ELR (cell line): ENCODE measurements at places on chromosomes 3 and 15.

DNA sequence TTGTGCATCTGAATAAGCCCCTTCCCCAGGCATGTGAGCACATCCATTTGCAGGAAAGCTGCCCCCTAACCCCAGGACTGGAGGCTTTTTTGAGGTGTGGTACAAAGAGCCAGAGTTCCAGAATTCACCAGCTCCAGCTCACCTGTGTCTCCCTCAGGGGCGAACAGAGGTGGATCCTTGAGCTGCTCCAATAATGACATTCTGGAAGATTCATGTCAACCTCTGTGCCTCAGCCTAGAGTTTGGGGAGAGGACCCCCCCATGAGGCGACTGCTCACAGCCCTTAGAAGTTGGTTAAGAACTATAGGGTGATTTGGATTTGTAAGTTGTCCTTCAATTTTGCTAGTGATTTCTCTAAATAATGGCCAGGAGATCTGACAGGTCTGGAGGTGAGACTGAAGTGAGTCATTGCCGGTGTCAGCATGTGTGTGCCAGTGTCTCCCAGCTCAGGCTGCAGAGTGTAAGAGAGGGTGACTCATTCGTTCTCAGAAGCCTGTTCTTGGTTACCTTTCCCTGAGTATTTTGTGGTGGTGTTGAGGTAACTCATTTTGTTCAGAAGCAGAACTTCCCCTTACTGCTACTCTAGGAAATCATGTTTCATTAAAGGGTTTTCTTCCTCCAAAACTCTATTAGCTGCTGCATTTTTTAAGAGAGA is 136.9 kb upstream of the TOPAZ1 start:
- peak; percentile 86 for DNase-seq

GRCh38 chr15:73078722-73079121 is 26.5 kb downstream of the NEO1 start:
- DNase-seq, result peak; percentile 80

DNA sequence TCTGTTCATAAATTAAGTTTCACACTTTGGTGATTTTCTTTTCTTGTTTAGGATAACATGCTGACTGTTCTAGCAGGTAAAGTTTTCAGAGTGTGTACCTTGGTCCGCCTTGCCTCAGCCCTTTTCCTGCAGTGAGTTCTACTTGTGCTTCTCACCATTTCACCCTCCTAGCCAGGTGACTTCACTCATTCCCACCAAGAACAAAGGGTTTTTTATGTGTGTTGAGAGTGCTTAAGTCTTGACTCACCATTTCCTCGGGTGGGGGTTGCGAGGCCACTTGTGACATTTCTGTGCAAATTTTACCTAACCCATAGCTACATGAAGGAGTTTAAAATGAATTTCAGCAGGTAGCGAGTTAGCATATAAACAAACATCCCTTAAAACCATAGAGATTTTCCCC is 81.4 kb downstream of the C3orf38 start:
- peak; percentile 6 for DNase-seq

DNA sequence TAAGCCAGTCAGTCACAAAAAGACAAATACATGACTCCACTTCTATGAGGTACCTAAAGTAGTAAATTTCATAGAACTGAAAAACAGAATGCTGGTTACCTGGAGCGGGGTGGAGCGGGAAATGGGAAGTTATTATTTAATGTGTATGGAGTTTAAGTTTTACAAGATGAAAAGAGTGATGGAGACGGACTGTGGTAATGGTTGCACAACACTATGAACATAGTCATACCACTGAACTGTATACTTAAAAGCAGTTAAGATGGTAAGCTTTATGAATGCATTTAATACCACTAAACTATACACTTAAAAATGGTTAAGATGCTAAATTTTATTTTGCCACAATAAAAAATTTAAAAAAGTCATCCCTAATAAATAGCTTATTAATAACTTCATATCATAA is 23.2 kb downstream of the SFMBT1 start:
- DNase-seq, result peak; percentile 14

GRCh38 chr3:172221547-172221946 is 182.2 kb downstream of the FNDC3B start:
- peak; percentile 89 for DNase-seq

- DNase-seq, result peak; percentile 36
Observed at GRCh38 chr15:72382146-72382545, 6.3 kb upstream of the HEXA start.

GRCh38 chr15:86488046-86488445 is 408.4 kb downstream of the AGBL1 start:
- no peak for DNase-seq

GRCh38 chr3:14428087-14429033 is 26.0 kb downstream of the SLC6A6 start:
- DNase-seq, result no peak

DNA sequence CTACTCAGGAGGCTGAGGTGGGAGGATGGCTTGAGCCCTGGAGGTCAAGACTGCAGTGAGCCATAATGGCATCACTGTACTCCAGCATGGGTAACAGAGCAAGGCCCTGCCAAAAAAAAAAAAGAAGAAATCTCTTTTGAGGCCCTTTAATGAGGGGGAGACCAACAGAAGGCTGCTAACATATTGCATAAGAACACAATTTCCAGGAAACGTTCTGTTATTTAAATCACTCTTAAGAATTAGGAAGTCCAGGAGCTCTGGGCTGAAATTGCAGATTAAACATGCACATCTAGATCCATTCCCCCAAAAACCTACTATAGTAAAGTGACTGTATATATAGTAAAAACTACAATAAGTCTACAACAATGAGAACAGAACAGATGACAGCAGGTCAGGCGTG is 16.1 kb upstream of the BLM start:
- no peak for DNase-seq

- DNase-seq, result peak; percentile 75
Observed at GRCh38 chr15:57732526-57733331, 26.2 kb downstream of the POLR2M start.

- DNase-seq, result no peak
Observed at GRCh38 chr3:39801216-39801615, 8.2 kb upstream of the MYRIP start.

- DNase-seq, result no peak
Observed at GRCh38 chr3:171454041-171454440, 6.2 kb downstream of the TNIK start.

GRCh38 chr15:49715211-49715610 is 94.4 kb downstream of the DTWD1 start:
- DNase-seq, result no peak

DNA sequence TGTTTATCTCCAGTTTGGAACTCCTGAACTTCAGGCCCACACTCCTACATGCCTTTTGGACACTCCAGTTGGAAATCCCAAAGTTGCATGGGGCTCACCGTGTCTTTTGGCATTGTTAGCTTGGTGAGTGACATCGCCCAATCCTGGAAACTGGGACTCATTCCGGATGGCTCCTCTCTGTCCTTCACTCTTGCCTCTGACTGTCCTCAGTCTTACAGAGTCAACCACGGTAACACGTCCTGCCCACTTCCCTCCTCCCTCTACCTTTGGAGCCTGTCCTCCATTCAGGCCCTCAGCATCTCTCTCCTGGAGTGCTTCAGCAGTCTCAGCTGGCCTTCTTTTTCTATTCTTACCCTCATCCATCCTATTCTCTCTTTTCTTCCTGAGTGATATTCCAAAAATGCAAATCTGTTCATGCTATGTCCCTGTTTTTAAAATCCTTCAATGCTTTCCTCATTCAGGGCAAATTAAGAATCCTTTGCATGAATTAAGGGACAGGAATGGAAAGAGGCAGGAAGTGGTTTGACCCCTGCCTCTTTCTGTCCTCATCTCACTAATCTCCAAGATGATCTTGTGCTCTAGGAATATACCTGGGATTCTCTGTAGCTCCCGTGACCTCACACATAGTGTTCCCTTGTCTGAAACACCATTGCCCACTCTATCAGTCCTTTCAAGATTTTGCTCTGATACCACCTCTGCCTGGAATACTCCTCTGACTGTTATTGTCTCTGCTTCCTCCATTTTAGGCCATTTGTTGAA is 42.5 kb downstream of the LPP start:
- DNase-seq, result peak; percentile 45

GRCh38 chr3:157117875-157118654 is 41.9 kb downstream of the CCNL1 start:
- DNase-seq, result no peak

GRCh38 chr3:79954756-79955155 is 187.0 kb upstream of the ROBO1 start:
- peak; percentile 52 for DNase-seq

DNA sequence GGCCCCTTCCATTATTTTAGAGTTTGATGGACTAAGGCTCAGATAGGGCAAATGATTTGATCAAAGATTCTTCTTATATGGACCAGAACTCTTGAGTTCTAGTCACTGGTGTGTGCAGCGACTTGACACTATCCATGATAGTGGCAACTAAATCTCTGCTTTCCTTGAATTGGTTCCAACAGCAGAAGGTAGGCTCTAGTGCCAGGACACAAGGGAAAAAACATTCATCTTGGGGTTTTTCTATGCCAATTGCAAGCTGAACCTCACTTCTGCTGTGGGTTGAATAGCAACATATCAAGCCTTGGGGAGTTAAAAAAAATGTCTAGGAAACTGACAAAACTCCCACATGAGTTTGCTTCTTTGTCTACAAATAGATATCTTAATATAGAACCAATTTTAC is 35.1 kb downstream of the CTXND1 start:
- no peak for DNase-seq

- no peak for DNase-seq
Observed at GRCh38 chr15:49809894-49810609, 189.2 kb downstream of the DTWD1 start.

DNA sequence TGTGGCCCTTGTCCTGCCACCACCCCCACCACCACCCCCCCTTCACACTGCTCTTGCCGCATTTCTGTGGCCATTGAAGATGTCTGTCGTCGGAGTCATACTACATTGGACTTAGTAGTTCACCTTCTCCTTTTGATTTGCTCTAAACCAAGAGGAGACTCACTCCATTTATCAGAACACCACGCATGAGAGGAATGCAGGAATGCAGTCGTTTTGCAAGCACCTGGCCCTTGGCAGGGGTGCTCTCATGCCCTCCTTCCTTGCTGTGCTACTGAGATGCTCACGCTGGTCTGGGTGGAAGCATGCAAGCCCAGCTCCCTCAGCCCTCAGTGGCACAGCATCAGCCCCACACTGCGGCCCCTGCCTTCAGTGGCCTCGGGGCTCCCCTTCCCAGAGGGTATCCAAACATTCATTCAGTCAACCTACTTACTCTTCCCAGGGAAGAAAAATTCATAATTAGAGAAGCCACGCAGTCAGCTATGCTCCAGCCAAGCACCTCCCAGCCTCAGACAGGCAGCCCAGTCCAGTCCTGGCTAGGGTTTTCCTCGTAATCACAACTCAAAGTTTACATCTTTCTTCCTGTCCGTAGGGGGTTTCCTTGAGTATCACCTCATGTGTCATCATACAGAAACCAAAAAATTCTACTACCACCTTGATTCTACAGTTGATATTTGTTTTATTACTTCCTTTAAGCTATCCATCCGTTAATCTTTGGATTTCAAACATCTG is 520.0 kb downstream of the GABRG3 start:
- DNase-seq, result no peak

DNA sequence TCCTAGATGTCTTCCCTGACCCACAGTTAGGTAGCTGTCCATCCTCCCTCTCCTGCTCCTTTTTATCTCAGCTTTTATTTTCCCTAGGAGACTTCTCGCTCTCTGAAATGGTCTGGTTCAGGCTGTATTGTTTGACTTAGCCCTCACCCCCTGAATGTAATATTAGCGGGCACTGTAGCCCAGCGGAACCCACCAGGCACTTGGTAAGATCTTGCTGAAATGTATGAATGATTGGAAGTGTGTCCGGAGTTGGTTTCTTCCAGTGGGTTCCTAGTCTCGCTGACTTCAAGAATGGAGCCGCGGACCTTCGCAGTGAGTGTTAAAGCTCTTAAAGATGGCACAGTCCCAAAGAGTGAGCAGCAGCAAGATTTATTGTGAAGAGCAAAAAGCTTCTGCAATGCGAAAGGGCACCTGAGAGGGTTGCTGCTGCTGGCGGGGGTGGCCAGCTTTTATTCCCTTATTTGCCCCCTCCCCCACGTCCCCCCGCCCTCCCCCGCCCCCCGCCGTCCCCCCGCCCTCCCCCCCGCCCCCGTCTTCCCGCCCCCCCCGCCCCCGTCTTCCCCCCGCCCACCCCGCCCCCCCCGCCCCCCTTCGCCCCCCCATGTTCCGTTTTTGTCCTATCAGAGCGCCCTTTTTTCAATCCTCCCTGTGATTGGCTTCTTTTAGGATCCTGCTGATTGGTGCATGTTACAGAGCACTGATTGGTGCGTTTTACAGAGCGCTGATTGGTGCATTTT is 694 bp upstream of the EEFSEC start:
- DNase-seq, result peak; percentile 77

- no peak for DNase-seq
Observed at GRCh38 chr3:128243602-128244504, 90.6 kb downstream of the EEFSEC start.

- DNase-seq, result no peak
Observed at GRCh38 chr3:178851564-178851963, 220.0 kb downstream of the ZMAT3 start.

- DNase-seq, result no peak
Observed at GRCh38 chr3:188352196-188352927, 198.4 kb downstream of the LPP start.

GRCh38 chr15:88803241-88803919 is at the start of gene ACAN:
Gene ACAN, plus strand, starts transcription at chr15:88803436. Its CDS starts 32,771 bp downstream, at chr15:88836207.
- DNase-seq, result no peak

DNA sequence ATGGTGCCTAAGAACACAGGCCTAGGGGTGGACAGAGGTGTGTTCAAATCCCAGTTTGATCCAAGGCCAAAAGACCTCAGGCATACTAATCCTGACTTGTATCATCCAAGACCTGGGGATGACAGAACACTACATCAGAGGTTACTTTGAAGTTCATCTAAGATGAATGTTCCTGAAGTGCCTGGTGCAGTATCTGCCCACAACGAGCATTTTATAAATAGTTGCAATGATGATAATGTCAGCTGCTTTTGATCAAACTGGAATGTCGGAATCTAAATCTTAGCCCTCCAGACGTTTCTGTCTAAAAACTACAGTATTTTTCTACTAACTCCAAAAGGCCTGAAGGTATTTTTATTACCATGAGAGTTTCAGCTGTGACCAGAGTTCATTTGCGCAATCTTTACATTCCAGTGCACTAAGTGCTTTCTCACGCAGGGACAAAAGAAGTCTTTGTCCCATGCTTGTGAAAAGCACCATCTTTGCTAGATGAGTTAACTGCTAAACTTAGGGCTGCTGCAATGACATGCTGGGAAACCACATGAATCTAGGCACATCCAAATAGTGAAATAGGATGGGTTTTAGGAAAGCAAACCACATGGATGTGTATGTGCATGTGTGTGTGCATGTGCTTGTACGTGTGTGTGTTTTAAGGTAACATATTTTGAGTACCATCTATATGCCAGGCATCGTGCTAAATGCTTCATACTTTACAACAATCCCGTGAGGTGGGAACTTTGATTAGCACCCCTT is 18.1 kb downstream of the ANXA2 start:
- DNase-seq, result peak; percentile 95

- DNase-seq, result no peak
Observed at GRCh38 chr3:110620118-110620517, 451.5 kb upstream of the NECTIN3 start.

GRCh38 chr3:68018275-68018674 is 363.9 kb upstream of the SUCLG2 start:
- DNase-seq, result peak; percentile 7

DNA sequence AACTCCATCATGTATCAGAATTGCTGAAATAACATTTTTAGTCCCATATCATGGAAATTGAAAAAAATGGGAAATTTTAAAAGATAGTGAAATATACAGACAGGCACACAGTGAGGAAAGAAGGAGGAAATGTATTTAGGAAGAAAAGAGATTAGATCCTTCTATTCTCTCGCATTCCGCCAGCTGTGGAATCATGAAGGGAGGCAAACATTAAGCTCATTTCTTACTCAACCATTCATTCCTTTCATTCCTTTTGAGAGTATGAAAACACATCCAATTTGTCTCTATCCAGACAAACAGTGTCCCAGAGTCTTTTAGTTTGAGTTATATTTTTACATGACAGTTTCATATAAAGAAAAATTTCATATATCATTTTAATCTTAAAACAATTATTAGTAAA is 52.5 kb upstream of the KCNMB2 start:
- DNase-seq, result no peak
